Testis (tissue), 5 donors: ENCODE measurements at places on chromosomes 2 and 18. TPM values are rescaled to one million over a fixed set of nuclear protein-coding genes. Genes with fewer than 3 reads are reported as not detected.

- no peak for DNase-seq
- H3K27me3 ChIP-seq, result no peaks in the 10 kb centered on the region
- no peaks in the 10 kb centered on the region for H3K36me3 ChIP-seq
- no peak overlapping the region for H3K27ac ChIP-seq
These were observed 4.9 kb downstream of the ANTXR1 start for GRCh38 chr2:69017835-69018234.

DNA sequence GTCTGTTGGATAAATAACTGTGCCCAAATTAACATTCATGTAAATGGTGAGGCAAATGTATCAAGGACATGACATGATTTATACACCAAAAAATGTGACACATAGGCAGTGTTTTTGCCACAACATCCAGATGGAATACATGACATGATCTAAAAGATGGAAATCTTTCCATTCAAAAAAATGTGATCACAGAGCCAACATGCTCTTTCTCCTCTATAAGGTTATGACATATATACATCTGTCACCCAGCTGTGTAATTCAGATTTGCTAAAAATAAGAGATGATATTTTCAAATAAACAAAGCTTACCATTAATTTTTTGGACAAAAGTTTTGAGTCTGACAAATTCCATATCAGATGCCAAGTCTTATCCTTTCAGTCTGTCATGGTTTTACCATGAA is 95.5 kb upstream of the COL3A1 start:
- H3K4me3 ChIP-seq, result no peak overlapping the region
- DNase-seq, result no peak
- no peaks in the 10 kb centered on the region for H3K27me3 ChIP-seq
- no peaks in the 10 kb centered on the region for H3K36me3 ChIP-seq
- H3K27ac ChIP-seq, result no peak overlapping the region

DNA sequence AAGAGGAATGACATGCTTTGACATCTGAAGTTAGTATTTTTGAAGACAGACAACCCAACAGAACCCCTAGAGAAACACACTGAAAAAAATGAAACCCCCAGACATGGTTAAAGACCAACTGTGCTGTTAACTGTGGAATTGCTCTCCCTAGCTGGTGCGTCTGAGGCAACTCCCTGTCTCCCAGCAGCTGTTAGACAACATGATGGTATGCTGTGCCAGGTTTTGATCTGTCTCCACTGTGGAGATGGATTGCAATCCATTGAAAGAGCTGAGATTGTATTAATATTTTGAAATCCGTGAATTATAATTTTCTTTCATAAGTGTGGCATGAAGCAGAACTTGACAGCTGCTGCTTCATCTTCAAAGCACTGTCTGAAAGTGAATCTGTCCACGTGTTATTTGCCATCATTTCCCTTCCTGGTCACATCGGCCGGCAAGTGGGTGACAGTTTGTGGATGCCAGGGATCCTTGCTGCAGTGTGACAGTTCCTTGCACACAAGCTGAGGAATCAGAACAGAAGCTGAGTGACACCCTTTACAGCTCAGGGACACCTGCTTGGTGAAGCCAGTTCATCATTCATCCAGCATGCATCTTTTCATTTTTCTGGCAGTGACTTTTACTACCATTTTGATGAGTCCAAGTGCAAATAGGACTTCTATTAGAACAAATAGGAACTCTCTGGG is 58.2 kb upstream of the ACSL3 start:
- no peaks in the 10 kb centered on the region for H3K36me3 ChIP-seq
- H3K27ac ChIP-seq, result no peak overlapping the region
- DNase-seq, result no peak
- H3K27me3 ChIP-seq, result no peaks in the 10 kb centered on the region
- no peak overlapping the region for H3K4me3 ChIP-seq

DNA sequence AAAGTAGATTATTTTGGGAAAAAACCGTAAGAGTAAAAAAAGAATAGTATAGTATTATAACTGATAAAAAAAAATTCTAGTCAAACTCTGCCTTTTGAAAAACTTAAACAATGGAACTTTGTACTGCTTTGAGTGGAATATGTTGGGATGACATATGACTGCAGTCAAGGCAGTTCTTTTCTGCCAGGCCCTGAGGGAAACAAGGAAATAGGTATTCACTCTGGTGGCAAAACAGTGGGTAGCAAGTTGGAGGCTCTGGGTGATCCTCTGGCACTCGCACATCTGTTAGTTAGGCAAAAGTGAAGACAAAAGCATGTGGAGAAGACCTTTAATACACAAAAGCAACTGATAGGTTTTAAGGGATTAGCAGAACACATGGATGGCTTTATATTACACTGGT is 102.2 kb downstream of the ARHGEF33 start:
- H3K36me3 ChIP-seq, result no peaks in the 10 kb centered on the region
- no peaks in the 10 kb centered on the region for H3K27me3 ChIP-seq
- no peak overlapping the region for H3K27ac ChIP-seq
- no peak overlapping the region for H3K4me3 ChIP-seq
- no peak for DNase-seq

DNA sequence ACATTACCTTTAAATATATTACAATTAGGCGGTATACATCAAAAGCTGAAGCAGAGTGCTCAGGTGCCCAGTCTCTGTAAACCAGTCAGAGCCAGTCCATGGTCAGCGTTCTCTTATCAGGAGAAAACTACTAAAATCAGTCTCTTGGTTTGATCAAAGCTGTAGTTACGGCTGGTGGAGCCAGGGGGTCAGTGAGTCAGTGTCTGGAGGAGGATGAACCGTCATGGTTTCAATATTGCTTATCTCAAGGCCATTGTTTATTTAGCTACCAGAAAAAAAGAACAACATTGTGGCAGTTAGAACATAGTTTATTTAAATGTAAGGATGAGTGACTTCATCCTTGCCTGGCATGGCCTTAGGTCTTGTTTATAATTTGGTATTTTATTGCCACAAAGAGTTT is 71.3 kb upstream of the NYAP2 start:
- H3K4me3 ChIP-seq, result no peak overlapping the region
- H3K36me3 ChIP-seq, result no peaks in the 10 kb centered on the region
- H3K27me3 ChIP-seq, result no peaks in the 10 kb centered on the region
- DNase-seq, result no peak
- H3K4me1 ChIP-seq, result no peaks in the 10 kb centered on the region

DNA sequence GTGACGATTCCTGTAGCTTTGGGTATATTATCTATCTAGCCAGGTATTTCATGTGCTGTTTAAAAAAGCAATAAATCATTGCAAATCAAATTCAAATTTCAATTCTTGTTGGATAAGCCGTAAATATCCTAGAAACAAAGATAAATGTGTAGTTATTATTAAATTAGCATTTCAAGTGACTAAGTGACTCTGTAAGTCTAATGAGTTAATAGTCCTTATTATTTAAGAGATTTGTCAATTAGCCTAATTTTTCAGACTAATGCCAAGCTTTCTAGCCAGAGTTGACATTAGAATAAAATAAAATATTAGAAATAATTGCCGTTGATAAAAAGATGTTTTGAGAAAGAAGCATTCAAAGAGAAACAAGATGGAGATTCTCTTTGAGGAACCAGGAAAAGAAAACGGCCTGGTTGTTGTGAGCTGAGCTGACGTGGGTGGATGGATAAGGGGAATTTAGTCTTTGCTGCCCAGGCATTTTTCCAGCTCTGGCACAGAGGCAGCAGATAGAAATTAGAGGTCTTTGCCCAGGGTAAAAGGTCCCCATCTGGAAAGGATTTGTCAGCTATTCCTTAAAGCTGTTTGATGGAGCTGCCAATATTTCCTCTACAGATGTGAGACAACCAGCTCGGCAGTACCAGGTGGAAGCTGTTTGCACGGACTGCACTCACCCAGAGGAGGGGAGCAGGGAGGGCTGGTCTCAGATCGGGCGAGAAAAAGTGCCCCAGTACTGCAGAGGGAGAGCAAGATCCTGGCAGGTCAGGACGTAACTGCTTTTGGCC is 117.3 kb upstream of the SEC11C start:
- H3K4me3 ChIP-seq, result no peak overlapping the region
- H3K36me3 ChIP-seq, result no peaks in the 10 kb centered on the region
- no peak overlapping the region for H3K27ac ChIP-seq
- DNase-seq, result no peak

- no peak overlapping the region for H3K27ac ChIP-seq
- DNase-seq, result no peak
- no peaks in the 10 kb centered on the region for H3K27me3 ChIP-seq
- H3K4me3 ChIP-seq, result no peak overlapping the region
- no peaks in the 10 kb centered on the region for H3K36me3 ChIP-seq
- no peaks in the 10 kb centered on the region for H3K4me1 ChIP-seq
These were observed 115.8 kb downstream of the SPHKAP start for GRCh38 chr2:228065686-228066085.

- H3K27me3 ChIP-seq, result no peaks in the 10 kb centered on the region
- no peak overlapping the region for H3K27ac ChIP-seq
- no peaks in the 10 kb centered on the region for H3K4me1 ChIP-seq
- no peaks in the 10 kb centered on the region for H3K36me3 ChIP-seq
- H3K4me3 ChIP-seq, result no peak overlapping the region
- DNase-seq, result no peak
These were observed 73.1 kb downstream of the DNAH7 start for GRCh38 chr2:195995499-195995898.

GRCh38 chr18:23502516-23503037 is 734 bp upstream of the RMC1 start:
- H3K36me3 ChIP-seq, result no peaks in the 10 kb centered on the region
- no peaks in the 10 kb centered on the region for H3K27me3 ChIP-seq
- H3K27ac ChIP-seq, result peak overlapping the region; percentile 91
- no peak for DNase-seq
- peak overlapping the region; percentile 94 for H3K4me3 ChIP-seq

GRCh38 chr2:142598846-142599245 is 278.6 kb upstream of the KYNU start:
- no peaks in the 10 kb centered on the region for H3K36me3 ChIP-seq
- H3K27me3 ChIP-seq, result no peaks in the 10 kb centered on the region
- H3K4me3 ChIP-seq, result no peak overlapping the region
- DNase-seq, result no peak

DNA sequence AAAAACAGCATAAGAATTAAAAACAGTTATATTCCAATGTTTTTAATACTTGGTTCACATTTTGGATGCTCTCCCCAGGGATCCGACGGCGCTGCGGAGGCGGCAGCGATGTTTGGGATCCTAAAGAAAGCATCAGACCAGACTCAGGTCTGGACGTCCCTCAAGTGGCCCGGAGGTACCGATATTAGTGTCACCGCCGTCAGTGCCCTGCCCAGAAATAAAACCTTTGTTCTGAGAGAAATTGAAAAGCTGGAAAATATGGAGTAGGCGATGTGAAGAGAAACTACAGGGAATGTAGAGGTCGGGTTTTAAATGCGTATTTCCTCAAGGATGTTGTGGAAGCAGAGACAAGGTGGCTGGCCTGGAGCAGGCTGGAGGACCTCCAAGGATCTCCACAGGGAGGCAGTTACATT is 683 bp upstream of the TBC1D8 start:
- peak overlapping the region; percentile 72 for H3K4me3 ChIP-seq
- no peaks in the 10 kb centered on the region for H3K27me3 ChIP-seq
- DNase-seq, result peak; percentile 44
- H3K36me3 ChIP-seq, result no peaks in the 10 kb centered on the region
- H3K27ac ChIP-seq, result peak overlapping the region; percentile 81

DNA sequence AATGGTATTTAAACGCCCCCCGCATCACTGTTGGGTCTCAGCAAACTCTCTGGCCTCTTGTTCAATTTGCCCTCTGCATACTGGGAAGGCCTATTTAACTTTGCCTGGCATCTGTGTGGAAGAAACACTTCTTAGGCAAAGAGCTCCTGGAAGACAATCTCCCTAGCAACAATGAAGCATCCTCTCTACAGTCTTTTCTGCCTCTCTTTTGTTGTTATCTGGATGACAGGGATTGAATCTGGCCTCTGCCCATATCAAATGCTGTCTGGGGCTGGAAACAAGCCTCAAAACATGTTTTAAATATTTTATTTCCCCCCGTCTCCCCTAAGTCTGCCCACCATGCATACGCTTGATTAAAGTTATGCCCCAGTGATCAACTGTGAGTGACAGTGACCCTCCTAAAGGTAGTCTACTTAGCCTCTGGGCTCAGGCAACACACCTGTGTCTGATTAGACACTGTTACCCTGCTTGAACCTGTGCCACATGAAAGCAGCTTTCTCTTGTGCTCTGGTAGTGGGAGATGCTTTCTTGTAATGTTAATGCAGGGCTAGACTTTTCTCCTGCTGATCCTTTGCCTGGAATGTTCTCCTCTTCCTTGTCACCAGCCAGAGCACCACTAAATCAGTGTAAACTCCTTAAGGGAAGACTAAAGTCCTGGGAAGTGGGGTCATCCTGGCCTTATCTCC is 34.9 kb downstream of the CDC42EP3 start:
- H3K4me3 ChIP-seq, result no peak overlapping the region
- H3K36me3 ChIP-seq, result no peaks in the 10 kb centered on the region
- no peaks in the 10 kb centered on the region for H3K4me1 ChIP-seq

GRCh38 chr2:183078163-183078463 is 434 bp upstream of the DUSP19 start:
- peak overlapping the region; percentile 77 for H3K4me3 ChIP-seq
- H3K4me1 ChIP-seq, result no peaks in the 10 kb centered on the region
- no peaks in the 10 kb centered on the region for H3K27me3 ChIP-seq
- DNase-seq, result no peak

DNA sequence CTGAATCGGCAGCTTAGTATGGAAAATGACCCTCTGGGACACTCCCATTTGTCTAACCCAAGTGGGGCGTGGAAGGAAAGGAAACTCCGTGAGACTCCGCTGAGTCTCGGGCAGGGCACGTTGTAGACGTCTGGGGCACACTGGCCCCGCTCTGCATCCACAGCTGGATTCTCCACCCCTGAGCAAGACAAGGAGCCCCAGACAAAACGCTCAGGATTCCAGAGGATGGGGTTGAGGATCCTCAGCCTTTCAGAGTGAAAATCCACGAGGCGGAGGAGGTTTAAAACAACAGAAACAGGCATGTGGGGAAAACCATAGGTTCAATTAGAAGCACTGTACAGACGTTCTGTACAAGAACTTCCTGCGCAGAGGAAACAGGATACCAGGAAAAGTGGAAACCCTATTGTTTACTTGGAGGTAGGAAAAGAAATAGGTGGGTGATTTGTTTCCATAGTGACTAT is 124.9 kb upstream of the ZNF236 start:
- no peaks in the 10 kb centered on the region for H3K36me3 ChIP-seq
- no peaks in the 10 kb centered on the region for H3K4me1 ChIP-seq
- peak; percentile 40 for DNase-seq
- no peaks in the 10 kb centered on the region for H3K27me3 ChIP-seq

- H3K27me3 ChIP-seq, result no peaks in the 10 kb centered on the region
- H3K4me1 ChIP-seq, result peaks cover 8% of the 10 kb centered on the region
- H3K36me3 ChIP-seq, result no peaks in the 10 kb centered on the region
- DNase-seq, result no peak
- no peak overlapping the region for H3K4me3 ChIP-seq
These were observed 15.2 kb upstream of the SCYGR1 start for GRCh38 chr2:227402959-227403358.

DNA sequence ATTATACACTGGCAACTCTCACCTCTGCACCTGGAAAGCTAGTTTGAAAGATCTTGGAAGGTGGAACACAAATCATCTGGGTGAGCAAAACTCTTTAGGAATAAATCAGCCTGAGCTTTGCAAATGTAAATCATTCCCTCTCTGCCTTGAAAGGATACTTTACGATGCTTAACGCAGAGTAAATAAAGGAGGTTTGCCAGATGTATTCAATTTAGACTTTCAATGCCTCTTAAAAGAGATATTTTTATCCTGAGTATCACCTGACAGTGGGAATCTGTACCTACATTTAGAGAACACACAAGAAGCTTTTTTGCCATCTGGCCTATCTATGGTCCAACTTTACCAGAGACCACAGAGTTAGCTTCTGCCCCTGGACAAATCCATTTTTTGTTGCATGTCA is 983.2 kb upstream of the CDH2 start:
- H3K36me3 ChIP-seq, result no peaks in the 10 kb centered on the region
- DNase-seq, result no peak
- no peak overlapping the region for H3K27ac ChIP-seq
- no peaks in the 10 kb centered on the region for H3K4me1 ChIP-seq
- H3K27me3 ChIP-seq, result no peaks in the 10 kb centered on the region

EML6 gene
- 12.1 TPM for total RNA-seq

EVX2 gene
- total RNA-seq, result 3.1 TPM

SEMA4F gene
- 13.3 TPM for total RNA-seq

SCN1A gene
- total RNA-seq, result 0.31 TPM

ITPRIPL1 gene
- total RNA-seq, result 14.0 TPM

SOWAHC gene
- 30.1 TPM for total RNA-seq
